ENCODE measurements at places on chromosomes 2 and 18.

GRCh38 chr2:50065835-50066234 lies 911.5 kb upstream of the FSHR start:
- DNase-seq = no peak

- DNase-seq = no peak
Observed at GRCh38 chr2:135546436-135546835, 15.2 kb downstream of the R3HDM1 start.

GRCh38 chr2:52536929-52537460 lies 1230.6 kb upstream of the CHAC2 start:
- no peak for DNase-seq

DNA sequence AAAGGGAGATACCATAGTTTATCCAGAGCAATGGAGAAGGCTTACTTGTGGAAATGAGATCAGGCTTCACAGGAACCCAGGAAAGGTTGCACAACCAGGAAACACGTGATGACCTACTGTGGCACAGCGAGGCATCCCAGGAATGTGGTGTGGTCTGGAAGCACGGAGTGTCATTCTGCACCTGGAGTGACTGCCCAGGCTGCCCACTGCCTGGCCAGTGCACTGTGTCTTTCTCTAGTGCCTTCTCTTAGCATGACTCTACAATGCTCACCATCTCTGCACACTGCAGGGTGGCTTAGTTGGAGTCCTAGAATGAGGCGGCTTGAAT lies 48.9 kb downstream of the CHST9 start:
- peak; percentile 48 for DNase-seq

GRCh38 chr2:2523461-2524347 lies 192.6 kb upstream of the MYT1L start:
- no peak for DNase-seq

DNA sequence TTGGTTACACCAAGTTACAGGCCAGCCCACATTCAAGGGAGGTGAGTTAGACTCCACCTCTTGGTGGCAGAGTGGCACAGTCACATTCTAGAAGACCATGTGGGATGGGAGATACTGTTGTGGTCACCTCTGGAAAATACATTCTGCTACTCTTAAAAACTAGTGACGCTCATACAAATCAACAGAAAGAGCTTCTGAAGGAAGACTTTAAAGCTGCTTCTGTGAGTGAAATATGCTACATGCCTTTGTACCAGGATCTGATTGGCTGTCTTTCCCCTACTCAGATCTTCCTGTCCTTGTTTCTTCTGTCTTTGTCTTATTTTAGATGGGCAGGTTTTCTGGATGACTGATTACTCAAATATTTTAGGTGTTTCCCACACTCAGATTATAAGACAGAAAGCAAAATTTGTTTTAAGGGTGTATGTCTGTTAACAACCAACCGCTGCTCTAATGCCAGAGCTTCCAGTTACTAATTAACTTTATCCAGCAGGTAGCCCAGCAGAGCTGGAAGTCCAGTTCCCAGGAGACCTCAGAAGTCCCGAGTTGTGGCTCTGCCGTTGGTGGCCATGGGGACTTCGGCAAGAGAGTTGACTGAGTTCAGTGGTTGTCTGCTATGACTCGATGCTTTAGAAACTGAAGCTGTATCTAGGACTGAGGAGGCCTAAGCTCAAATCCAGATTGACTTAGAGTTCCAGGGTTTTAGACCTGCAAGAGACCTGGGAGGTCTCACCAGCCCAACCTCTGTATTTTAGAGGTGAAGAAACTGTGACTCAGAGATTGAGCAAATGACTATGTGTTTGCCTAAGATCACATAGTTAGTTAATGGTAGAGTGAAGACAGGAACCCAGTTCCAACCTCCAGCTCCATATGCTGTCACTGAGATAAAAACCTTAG lies 7.4 kb downstream of the IL1R2 start:
- no peak for DNase-seq

DNA sequence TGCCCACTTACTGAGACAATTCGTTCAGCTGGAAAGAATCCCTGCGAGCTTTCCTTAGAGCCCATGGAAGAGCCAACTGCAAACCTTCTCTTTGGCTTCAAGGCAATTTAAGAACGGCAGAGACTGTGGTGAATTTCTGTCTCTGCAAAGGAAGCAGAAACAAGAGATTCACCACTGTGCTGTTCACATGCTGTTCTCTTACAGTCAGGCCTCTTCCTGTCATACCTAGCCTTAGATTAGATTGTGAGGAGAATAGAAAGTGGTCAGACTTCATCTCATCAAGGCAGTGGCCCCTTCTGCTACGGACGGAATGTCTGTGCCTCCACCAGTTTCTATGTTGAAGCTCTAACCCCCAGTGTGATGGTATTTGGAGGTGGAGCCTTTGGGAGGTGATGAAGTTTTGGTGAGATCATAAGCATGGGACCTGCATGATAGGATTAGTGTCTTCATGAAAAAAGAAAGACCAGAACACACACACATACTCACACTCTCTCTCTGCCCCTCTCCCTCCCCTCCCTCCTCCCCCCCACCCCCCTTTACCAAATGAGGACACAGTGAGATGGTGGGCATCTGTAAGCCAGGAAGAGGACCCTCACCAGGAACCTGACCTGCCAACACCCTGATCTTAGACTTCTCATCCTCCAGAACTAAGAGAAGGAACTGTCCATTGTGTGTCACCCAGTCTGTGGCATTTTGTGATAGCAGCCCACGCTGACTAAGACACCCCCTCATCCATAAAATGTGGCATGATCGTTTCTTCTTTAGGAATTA lies 45.6 kb upstream of the NRP2 start:
- no peak for DNase-seq

- DNase-seq = no peak
Observed at GRCh38 chr2:62407401-62407800, 98.6 kb downstream of the TMEM17 start.

DNA sequence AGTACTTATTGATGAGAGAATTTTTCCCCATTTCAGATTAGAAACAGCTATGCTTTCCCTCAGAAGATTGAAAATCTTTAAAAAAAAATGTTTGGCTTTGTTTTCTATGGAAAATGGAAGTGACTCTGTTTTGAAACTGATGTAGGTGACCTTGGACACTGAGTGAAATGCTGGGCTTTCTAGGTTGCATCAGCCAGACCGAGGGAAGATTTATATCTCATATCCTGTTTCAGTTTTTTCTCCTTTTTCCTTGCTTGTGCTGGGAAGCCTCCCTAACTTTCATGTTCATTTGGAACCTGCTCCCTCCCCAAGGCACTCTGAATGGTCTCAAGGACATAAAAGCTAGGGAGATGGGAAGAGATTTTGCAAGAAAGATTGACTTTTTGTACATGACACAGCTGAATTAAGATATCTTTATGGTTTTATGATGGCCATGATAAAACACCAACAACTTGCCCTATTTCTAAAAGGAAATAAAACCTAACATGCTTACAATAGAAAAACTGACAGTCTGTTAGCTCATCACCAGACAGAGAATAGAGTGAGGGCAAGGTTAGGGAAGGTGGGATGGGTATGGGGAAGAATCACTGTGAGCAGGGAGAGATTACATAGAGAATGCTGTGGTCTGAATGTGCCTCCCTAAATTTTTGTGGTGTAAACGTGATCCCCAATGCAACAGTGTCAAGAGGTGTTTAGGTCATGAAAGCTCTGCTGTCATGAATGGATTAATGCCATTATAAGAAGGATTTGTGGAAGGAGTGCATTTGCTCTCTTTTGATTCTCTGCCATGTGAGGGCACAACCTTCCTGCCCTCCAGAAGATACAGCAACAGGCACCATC lies 249.7 kb downstream of the TPGS2 start:
- DNase-seq = no peak

- DNase-seq = no peak
Observed at GRCh38 chr2:208545403-208546042, 138.9 kb downstream of the PTH2R start.

DNA sequence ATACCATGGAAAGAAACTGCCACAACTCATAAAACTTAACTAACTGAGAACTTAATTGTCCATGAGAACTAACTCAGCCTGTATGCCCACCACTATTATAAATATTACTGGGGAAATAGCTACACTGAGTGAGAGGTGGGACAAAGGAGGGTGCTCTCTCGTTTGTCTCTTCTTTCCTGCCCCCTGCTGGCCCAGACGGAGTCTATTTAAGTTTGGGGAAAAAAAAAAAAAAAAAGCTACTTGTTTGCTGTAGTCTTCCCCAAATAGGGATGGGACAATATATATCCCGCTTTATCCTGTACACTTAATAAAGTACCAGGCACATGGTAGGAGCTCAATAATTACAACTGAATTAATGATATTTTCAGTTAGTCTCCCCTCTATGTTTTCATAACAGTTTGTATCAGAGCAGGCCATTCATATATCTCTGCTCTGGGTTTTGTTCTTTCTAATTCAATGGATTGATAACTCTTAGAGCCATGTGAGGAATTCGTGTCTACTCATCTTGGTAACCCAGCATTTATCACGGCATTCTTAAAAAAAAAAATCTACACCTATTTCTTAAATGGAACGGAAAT lies 647.6 kb upstream of the PKDCC start:
- DNase-seq = no peak

GRCh38 chr2:217456016-217456415 lies 546.8 kb downstream of the TNS1 start:
- DNase-seq = no peak

DNA sequence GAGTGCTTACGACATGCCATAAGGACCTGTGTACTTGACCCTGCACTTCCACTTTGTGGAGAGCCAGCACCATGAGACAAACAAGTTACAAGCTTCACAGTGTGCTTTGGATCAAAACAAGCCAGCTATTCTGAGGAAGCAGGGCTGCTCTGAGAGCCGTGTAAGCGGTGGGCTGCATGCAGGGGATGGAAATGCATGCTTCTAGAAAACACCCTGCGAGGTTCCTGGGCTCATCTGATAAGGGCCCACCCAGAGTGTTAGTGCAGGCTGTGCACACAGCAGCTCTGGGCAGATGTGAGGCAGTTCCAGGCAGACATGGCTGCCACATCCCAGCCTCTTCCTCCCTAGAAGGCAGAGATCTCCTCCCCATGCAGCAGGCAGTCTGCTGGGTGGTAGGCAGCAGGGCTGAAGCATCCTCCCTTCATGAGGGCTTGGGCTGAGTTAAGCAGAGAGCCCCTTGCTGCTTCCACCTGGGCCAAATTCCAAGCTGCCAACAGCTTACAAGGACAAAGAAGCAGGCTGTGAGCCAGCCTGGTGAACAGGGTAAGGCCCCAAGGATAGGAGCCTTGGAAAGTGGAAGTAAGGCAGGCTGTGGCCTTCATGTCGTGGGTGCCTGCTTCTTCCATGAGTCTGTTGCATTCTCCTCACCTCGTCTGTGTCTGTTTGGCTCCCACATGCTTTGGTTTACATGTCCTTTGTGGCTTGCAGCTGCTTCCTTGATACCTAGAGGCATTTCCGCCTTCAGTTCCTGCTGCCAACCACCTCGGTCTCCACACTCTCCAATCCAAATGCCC lies 7.7 kb downstream of the PSD4 start:
- DNase-seq = no peak

DNA sequence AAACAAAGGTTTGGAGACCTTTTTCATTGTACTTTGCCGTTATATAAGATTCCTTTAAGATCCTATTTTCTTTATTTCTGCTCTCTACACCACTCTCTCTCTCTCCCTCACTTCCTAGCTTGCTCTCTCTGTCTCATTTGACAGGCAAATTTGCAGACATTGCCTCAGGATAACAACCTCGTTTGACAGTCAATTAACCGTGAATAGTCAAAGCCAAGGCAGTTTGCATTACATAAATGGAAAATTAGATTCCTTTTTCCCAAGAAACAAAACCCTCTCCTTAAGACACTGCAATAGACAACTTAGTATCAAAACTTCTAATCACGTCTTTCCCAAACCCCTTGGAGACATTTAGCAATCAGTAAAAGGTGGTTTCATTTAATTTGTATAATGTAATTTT lies 7.4 kb downstream of the SKOR2 start:
- DNase-seq = no peak

DNA sequence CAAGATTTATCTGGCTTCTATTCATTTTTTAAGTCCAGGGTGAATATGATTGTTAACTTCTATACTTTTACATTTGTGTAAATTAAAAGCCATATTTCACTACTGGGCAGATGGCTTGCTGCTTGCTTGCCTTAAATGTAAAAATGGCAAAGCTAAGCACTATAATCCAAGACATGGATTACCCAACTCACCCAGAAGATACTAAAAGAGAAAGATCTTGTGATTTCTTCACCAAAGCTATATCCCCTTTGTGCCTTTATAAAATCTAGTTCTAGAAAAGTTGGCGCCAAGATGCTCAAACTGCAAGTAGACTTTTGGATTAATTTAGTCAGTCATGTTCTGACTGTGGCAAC lies 48.7 kb upstream of the PKDCC start:
- DNase-seq = no peak

DNA sequence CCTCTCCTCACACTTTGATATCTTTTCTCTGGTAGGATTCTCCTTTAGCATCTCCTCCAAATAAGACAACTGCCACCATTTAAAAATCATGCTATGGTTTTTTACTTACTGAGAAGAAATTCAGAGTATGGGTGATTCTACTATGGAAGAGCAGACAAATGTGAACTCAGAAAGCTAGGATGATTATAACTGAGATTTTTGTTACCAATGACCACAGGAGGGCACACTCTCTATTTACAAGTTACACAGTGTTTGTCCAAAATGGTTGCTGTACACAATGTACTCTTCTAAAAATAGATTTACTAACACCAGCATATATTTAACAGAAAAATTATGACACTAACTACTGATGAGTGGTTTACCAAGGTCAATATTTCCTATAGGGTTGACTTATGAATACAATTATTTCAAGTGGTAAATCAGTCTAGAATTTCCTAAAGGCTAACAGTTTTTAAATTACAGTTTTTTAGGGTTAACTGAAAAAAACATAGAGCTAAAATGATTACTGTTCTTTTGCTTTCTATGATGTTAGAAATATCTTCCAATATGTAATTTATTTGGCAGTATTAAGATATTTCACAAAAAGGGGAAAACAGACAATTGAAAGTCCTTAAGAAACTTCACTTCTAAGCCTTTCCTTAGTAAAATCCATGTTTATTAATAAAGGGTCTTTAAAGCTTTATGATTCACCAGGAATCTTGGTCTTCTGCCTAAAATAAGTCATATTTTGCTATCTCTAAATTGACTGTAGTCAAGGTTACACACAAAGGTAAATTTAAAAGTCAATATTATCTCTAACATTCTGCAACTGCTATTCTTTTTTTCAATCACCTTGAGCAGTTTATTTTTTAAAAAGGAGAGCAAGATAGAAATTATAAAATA lies 57.2 kb downstream of the MAP4K3 start:
- DNase-seq = peak; percentile 38

GRCh38 chr2:88549616-88550292 lies 77.5 kb downstream of the EIF2AK3 start:
- no peak for DNase-seq

- DNase-seq = no peak
Observed at GRCh38 chr2:216607277-216607560, 26.0 kb upstream of the IGFBP2 start.

- no peak for DNase-seq
Observed at GRCh38 chr2:35790292-35790691, 565.3 kb upstream of the CRIM1 start.

DNA sequence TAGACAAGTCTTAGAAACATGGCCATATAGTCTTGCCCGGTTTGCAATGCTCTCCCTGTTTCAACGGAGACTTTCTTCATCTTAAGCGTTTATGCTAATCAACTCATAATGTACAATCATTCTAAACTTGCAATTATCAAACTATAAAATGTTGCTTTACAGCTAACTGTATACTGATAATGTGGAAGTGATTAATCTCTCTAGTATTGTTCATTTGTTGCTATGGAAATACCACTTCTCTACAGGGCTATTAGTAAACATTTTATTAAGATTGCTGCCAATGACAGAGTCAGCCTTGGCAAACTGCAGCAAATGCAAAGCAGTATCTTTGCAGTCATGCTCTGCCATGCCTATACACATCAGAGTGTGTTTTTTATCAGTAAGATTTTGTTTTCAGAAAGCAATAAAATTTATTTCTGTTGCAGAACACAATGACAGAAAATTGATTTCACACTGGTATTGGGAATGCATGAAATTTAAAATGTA lies 1201.8 kb upstream of the CDH2 start:
- DNase-seq = no peak
